ENCODE measurements at places on chromosomes 7 and 10. TPM values are rescaled to one million over a fixed set of nuclear protein-coding genes. Genes with fewer than 3 reads are reported as not detected.
A peak's percentile ranks its signal among the peaks of the same experiment; 100 is the strongest.

Gene ELN
- not detected for total RNA-seq

GRCh38 chr10:59754951-59755350 lies 1.7 kb upstream of the MRLN start:
- H3K4me3 ChIP-seq: no peak overlapping the region
- H3K27me3 ChIP-seq: peaks cover 13% of the 10 kb centered on the region
- no peak for DNase-seq
- H3K4me1 ChIP-seq: no peaks in the 10 kb centered on the region
- H3K27ac ChIP-seq: no peak overlapping the region

- H3K4me1 ChIP-seq: peaks cover 20% of the 10 kb centered on the region
- peak within 1 kb of the TSS; percentile 67 for H3K4me3 ChIP-seq
- H3K36me3 ChIP-seq: no peaks in the 10 kb centered on the region
- peak within 1 kb of the TSS; percentile 77 for H3K27ac ChIP-seq
- DNase-seq: peak; percentile 75
These were observed at the start of gene ABCB1 for GRCh38 chr7:87600130-87601124. Gene ABCB1, minus strand, starts transcription at chr7:87600884. Its CDS starts 700 bp downstream, at chr7:87600184.

Gene NPSR1
- total RNA-seq: not detected

Gene SH2D4B
- not detected for total RNA-seq

DNA sequence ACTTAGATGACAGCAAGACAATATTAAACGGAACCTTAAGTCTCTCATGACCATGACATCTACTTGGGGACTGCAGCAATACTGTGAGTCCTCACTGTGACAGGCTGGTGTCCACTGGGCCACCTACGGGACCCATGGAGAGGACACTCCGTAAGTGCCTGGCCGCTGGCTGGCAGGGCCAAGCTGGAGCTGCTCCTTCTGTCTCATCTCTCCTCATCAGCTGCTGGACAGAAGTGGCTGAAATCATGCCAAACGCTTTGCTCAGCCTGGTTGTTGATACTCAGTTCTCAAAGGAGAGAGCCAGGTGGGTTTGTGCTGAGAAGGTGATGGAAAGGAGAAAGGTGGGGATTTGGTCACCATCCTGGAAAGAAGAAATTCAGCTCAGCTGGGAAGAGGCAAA lies 33.3 kb downstream of the AFAP1L2 start:
- H3K4me3 ChIP-seq: no peak overlapping the region
- DNase-seq: no peak
- H3K27me3 ChIP-seq: no peaks in the 10 kb centered on the region
- H3K36me3 ChIP-seq: no peaks in the 10 kb centered on the region

DNA sequence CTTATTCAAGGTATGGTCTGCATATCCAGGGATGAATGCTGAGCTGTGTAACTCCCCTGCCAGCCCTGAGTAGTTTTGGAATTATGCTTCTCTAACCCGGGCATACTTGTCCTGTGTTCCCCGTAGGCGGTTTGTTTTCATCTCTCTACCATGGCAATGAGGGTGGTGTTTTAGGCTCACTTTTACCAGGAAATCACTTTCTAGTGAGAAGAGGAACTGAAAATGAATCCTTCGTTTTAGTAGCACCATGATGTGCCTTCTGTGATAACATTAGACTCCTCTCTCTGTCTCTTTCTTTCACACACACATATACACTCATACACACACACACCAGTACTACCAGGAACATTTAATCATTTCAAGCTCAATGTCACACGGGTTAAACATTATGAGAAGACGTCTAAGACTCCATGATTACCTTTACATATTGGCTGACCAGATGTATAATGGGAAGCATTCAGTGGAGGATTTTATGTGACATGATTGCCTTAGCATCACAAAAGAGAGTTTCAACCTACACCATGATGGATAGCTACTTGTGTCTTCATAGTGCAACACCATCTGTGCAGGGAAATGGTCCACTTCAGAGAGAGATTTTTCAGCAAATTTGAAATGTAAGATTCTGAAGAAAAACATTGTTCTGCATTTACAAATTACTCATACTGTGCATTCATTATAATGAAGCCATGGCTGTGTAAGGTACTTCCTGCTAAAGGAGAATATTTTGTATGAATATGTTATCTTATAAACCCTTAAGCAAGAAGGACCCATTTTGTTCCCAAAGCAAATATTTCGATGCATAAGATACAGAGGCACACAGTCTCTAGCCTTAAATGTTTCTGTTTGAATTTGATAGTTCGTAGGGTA lies 31.0 kb upstream of the PFKP start:
- H3K4me3 ChIP-seq: no peak overlapping the region
- no peak for DNase-seq
- no peak overlapping the region for H3K27ac ChIP-seq
- peaks cover 4% of the 10 kb centered on the region for H3K4me1 ChIP-seq
- H3K36me3 ChIP-seq: peaks cover 2% of the 10 kb centered on the region

All from activated CD4-positive, alpha-beta T cell treated with anti-CD3 and anti-CD28 coated beads for 36 hours (primary cell).